Posterior vena cava (tissue), 2 donors: ENCODE measurements at places on chromosomes 12 and 14.

DNA sequence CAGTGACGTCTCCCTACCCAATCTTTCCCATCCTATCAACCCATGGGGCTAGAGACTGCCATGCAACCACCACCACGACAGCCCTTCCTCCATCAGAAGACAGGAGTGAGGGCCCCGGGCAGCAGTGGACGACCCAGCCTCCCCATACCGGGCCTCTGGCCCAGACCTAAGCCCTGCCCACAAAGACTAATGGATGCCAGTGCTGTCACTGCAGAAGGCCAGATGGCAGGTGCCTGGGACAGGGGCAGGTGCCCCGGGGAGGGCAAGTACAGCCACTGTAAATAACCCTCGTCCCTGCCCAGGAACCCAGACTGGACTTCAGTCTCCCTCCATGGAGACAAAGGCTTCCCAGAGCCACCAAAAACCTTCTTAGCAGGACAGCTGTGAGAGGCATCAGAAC, 20.3 kb upstream of the HSPB8 start:
- DNase-seq, result no peak

DNA sequence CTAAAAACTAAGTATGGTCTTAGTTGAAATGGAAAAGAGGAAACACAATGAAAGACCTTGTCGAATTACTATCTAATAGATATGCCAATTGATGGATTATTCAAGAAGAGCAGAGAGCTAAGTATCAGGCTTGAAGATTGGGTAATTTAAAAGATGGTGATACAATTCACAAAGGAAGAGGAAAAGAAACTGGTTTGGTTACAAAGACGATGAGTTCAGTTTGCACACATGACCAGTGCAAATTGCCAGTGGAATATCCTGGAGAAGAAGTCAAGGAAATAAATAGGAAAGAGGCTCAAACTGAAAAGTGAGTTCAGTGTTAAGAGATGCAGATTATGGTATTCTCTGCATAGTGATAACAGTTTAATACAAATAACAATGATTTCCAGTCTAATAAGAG, 2.5 kb upstream of the RAP1B start:
- DNase-seq, result no peak

GRCh38 chr14:87873741-87874140, 119.2 kb downstream of the GALC start:
- no peak for DNase-seq

DNA sequence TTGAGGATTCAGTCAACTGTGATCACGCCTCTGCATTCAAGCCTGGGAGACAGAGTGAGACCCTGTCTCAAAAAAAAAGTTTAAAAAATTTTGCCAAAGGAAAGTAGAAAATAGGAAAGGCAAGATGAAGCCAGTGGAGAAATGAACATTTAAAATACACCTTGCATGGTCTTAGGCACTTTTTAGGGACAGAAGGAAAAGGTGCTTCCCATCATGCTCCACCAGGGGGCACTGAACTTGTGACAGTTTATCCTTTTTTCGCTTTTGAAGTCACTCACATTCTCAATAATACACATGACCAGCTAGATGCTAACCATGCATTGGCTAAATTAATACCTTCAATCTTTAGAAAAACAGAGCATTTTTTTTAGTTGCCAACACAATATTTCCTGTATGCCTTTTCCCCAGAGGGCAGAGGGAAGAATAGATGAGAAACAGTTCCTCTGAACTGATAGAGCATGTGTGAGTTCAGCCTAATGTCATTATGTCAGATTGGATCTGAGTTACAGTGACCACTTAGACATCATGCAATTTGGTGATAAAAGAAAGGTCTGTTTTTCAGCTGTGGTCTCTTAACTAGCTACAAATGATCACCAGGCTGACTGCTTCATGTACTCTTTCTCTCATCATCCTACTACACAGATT, 221.8 kb upstream of the SSTR1 start:
- DNase-seq, result no peak

- DNase-seq, result no peak
These were observed 180.2 kb downstream of the TSPAN9 start for GRCh38 chr12:3257411-3257810.
